B cell (primary cell): ENCODE measurements at places on chromosomes 13 and 19.

GRCh38 chr13:26051657-26052311 is at the start of gene SHISA2:
SHISA2 (minus strand) TSS chr13:26052016; CDS start chr13:26050975, 1,041 bp downstream.
- DNase-seq = peak; percentile 36

DNA sequence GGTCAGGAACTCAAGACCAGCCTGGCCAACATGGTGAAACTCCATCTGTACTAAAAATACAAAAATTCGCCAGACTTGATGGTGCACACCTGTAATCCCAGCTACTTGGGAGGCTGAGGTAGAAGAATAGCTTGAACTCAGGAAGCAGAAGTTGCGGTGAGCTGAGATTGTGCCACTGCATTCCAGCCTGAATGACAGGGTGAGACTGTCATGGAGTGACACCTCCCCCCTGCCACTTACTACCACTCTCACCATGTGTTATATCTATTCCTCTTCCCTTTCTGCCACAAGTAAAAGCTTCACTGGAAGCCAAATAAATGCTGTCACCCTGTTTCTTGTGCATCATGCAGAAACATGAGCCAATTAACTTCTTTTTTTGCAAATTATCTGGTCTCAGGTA is 10.6 kb upstream of the CEACAM4 start:
- no peak for DNase-seq

GRCh38 chr13:104286566-104287290 is 1220.5 kb upstream of the SLC10A2 start:
- DNase-seq = no peak

- peak; percentile 76 for DNase-seq
Measured at GRCh38 chr19:29680447-29680846, 15.2 kb downstream of the PLEKHF1 start.

DNA sequence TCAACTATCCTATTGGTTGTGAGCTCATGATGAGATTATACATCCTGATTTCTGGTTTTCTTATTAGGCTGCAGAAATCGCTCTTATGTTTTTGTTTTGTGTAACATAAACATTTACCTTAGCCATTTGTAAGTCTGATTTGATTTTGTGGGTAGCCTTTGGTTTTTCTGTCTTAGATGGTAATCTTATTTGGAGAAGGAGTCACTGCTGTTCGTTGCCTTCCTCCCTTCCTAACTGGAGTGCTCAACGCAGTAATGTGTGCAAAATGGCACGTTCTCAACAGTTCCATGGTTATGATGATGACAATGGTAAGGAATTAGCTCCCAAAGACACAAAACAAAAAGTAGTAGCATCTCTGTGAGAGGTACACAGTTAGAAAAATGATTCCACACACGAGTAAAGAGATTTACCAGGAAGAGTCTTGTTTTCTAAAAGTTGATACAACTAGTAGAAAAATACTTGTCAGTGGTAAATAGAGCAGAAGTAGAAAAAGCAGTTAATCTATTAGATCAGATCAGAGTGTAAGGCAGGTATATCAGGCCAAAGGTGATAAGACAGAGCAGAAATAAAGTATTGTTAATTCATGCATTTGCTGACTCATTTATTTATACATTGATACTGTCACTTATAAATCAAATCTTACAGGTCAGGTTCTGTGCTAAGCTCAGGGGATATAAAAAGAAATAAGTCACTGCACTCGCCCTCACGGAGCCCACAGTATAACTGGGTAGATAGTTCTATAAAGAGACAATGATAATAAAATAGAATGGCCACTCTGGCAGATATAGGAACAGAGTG is 270.0 kb downstream of the NALCN start:
- DNase-seq = no peak

GRCh38 chr13:111217641-111218040 is 102.5 kb downstream of the ARHGEF7 start:
- no peak for DNase-seq

- DNase-seq = no peak
Measured at GRCh38 chr19:4722671-4723594, 709 bp downstream of the DPP9 start.

- no peak for DNase-seq
Measured at GRCh38 chr13:66926851-66927524, 303.1 kb downstream of the PCDH9 start.

DNA sequence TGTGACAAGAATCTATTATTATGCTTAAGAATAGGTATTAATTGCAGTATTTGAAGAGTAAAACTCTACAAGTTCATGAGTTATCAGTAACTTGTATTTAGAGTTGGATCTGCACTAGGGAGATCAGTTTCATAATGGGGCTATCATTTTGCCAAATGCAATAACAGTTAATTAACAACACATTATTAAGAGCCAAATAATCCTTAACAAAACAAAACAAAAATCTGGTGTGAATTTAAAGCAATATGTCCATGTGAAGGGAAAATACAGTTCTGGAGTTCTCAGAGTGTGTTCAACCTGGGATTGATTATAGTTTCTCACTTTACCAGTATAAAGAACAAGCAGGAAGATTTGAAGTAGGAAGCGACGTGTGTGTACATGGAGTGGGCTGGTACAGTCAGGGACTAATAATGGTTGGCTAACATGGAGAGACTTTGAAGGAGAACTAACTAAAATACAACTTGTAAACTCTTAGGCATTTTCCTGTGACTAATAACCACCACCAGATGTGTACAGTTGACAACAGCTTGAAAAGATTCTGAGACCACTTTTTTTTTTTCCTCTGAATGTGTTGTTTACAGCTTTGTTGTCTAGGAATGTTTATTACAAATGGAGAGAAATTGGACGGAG is 58.5 kb downstream of the POSTN start:
- DNase-seq = no peak

DNA sequence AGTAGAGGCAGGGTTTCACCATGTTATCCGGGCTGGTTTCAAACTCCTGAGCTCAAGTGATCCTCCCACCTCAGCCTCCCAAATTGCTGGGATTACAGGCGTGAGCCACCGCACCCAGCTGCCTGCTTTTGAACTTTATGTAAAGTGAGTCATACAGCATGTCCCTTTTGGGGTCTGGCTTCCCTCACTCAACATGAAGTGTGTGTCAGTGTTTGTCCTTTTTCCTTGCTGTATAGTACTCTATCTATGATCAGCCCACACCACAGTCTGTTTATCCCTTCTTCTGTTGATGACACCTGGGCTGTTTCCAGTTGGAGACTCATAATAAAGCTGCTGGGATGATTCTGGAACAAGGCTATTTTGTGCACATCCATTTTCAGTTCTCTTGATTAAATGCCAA is 2.1 kb downstream of the SPIB start:
- no peak for DNase-seq

GRCh38 chr19:31497709-31498108 is 148.5 kb upstream of the TSHZ3 start:
- DNase-seq = no peak

DNA sequence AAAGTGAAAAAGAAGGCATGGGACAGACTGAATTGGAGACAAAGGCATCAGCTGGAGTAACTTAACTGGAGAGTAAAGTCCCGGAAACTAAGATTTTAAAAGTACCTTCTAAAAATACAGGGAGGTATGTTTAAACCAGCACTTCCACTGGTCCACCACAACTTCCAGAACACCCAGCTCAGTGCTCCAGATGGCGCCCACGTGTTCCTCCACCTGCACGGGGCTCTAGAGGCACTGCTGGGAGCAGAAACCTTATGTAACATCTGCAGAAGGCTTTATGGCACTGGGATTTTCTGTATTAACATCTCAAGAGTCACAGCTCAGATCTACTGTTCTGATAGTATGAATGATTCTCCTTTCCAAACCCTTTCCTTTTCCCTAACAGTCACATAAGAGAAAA is 252.1 kb downstream of the DCLK1 start:
- DNase-seq = no peak

- no peak for DNase-seq
Measured at GRCh38 chr19:43532571-43532961, 422 bp upstream of the ZNF575 start.

DNA sequence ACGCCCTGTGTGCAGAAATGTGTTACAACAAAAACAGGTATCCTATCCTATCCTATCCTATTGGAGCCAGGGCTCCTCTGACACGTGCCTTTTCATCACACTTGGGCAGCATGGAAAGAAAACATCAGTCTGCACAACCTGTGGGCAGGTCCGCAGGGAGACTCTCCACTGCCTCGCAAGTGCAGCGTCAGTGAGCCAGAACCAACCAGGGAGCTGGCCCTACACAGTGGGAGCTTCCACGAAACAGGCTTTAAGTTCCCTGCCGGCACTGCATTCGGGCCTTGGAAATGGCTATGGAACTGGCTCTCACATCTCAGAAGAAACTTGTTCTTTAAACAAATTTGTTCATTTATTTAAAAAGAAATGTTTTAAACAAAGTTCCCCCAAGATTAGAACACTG is 49.5 kb downstream of the SLC7A1 start:
- no peak for DNase-seq

GRCh38 chr13:33205224-33205623 is 80.3 kb downstream of the STARD13 start:
- DNase-seq = no peak

DNA sequence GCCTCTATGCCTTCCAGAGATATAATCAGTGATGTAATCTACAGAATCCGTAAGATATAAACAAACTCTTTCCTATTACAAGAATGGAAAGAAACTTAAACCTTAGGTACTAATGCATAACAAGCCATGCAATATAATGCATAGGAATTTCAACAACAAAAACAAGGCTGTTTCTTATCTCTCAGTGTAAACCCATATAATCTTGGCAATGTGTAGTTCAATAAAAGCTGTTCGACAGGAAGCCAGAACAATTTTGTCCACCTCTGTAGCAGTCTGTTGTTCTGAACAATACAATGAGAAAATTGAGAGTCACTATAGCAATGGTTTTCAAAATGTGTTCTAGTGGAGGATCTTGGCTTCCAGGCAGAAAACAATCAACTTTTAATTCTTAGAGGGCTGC is 111.5 kb upstream of the FREM2 start:
- no peak for DNase-seq

GRCh38 chr13:31963631-31964030 is 67.9 kb upstream of the FRY start:
- no peak for DNase-seq

- no peak for DNase-seq
Measured at GRCh38 chr13:101018720-101019119, 344.1 kb upstream of the TMTC4 start.
